Dermis blood vessel endothelial cell (primary cell): ENCODE measurements at places on chromosomes 2 and 18. TPM values are rescaled to one million over a fixed set of nuclear protein-coding genes. Genes with fewer than 3 reads are reported as not detected.
A peak's percentile ranks its signal among the peaks of the same experiment; 100 is the strongest.

DNA sequence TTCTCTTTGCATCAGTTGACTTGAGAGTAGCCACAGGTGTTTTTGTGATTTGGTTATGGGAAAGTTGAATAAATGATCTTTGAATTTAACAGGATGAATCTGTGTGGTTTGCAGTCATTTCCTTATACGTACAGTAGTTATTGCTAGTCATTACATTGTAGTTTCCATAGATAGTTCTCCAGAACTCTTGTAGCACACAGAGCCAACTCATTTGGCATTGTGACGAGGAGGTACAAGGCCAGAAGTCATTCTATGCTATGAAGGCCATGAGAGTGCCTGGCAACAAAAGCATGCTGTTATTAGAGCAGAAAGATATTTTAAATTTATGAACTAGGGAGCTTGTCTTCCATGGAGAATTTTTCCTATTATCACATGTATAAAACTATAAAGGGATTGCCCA is 973.0 kb upstream of the CHAC2 start:
- no peak for DNase-seq

DNA sequence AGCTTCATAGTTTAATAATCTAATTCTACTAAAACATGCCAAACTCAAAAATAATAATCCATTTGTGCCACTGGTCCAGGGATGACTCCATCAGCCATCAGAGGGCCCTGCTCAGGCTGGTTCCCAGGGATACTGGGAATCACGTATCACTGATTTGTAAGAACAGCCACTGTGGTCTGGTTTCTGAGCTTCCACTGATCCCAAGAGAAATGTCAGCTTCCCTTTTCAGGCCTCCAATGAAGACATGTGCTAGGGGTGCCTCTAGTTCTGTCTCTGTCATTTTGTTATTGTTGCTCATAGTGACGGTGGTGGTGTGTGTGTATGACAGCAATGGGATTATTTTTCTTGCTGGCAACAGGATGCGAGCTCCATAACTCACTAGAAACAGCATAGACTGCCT is 83.2 kb downstream of the CELF4 start:
- no peak for DNase-seq

- DNase-seq = peak; percentile 37
Measured at GRCh38 chr2:199940373-199940772, 14.9 kb downstream of the TYW5 start.

The NCKAP5 gene
- total RNA-seq = under 0.01 and 0.05 TPM in 2 replicates

- DNase-seq = no peak
Measured at GRCh38 chr2:65092791-65093190, 36.6 kb downstream of the CEP68 start.
